ENCODE measurements at places on chromosomes 2 and 18.

DNA sequence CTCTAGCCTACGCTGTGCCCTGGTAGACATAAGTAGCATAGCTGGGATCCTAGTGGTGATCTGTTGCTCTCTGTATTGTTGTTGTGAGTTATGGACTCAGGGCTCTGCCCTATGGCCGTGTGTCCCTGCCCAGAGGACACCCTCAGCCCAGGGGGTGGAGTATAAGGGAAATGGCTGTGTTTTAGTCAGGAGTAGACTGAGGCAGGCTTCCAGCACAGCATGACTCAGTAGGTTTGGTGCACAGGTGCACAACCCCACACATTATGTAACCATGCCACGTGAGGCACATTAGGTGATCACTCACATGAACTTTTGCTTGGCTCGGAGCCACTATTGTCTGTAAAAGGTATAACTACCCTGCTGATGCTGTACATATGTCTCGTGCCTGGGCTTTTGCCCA, 59.9 kb upstream of the PEX13 start:
- no peak for DNase-seq

GRCh38 chr2:200223205-200223784, 83.2 kb upstream of the SPATS2L start:
- DNase-seq = no peak

GRCh38 chr18:36499938-36500337, 202.4 kb downstream of the FHOD3 start:
- DNase-seq = no peak

DNA sequence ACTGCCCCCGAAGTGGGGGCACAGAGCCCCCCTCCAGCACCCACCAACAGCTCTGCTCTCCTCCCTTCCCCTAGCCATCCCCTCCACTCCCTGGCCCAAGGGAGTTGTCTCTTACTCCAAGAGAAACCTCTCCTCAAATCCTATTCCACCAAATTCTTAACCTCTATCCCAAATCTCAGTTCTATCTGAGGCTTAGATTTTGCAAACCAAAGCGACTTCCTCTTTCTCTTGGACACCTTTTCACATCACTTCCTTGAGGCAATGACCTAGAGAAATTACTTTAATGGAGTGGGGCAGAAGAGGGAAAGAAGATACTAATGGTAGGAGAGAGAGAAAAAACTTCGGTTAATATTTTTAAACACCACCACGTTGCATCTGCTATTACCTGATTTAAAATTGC, 167.2 kb downstream of the SS18 start:
- DNase-seq = no peak

GRCh38 chr2:127572841-127573240, 37.4 kb downstream of the MYO7B start:
- DNase-seq = no peak

Measured in HEK293T (cell line).